ENCODE measurements at places on chromosomes 4 and X. TPM values are rescaled to one million over a fixed set of nuclear protein-coding genes. Genes with fewer than 3 reads are reported as not detected.

DNA sequence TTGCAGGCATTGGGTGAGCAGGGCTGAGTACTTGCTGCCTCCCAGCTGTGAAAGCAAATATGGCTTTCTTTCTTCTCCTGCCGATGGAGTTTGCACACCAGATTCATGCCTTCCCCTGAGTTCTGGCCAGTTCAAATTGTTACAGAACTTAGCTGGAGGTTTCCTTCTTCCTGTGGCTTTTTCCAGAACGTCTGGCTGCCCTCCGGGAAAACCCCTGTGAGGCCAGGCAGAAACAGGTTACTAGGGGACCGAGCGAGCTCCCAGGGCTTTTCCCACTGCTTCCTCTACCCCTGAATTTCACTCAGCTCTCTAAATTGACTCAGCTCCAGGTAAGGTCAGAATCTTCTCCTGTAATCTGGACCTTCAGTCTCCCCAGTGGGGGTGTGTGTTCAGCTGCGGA, 482.4 kb downstream of the C4orf33 start:
- no peak for DNase-seq

GRCh38 chr4:59700651-59701050, 1499.5 kb upstream of the ADGRL3 start:
- no peak for DNase-seq

- no peak for DNase-seq
Measured at GRCh38 chr4:128527946-128528576, 240.4 kb upstream of the PGRMC2 start.

TDO2 gene
- total RNA-seq = 2.4 TPM

DNA sequence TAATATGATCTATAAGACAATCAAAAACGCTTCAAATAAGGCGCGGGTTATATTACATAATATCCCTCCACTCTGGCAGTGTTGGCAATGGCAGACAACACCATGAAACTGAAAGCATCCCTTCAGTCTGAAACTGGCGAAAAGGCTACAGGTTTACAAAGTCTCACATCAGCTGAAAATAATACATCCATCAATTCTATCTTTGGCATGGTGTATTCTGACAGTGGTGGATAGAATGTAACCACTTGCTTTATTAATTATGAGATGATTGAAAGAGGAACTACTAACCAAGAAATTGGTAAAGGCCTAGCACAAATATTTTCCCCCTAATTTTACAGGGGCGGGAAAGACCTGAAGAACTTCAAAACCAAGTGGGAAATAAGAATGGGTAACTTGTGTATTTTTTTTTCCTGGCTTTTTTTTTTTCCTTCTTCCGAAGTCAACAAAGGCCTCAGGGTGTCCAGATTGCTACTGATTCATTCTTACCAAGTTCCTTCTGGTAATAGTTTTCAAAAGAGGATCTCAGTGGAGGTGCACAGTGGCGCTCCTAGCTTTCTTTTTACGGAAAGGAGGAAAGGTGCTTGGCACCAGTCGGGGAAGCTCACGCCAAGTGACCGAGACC, 728 bp downstream of the UBA6 start:
- no peak for DNase-seq

DNA sequence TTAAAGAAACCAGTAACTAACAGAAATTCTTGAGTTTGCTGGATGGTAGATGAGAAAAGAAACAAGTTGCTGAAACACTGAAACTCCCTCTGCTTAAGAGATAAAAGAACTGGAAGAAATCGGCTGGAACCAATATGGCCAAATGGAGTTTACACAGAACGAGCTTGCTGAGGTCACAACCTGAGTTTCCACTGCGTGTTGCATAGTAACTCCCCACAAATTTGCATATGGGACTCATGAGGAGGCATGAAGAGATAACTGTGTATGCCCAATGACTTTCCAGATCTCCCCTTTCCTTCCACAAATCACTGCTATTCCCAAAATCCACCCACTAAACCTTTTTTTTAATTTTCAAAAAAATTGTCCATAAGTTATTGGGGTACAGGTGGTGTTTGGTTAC, 10.2 kb upstream of the SMR3B start:
- no peak for DNase-seq

All from mucosa of gallbladder (tissue), 1 donor.